ENCODE measurements at places on chromosomes 13 and 19. TPM values are rescaled to one million over a fixed set of nuclear protein-coding genes. Genes with fewer than 3 reads are reported as not detected.

The ESD gene
- total RNA-seq = 145 TPM

The KEAP1 gene
- total RNA-seq = 78.1 TPM

The GAPDHS gene
- total RNA-seq = not detected

The ZNF98 gene
- not detected for total RNA-seq

The IQCN gene
- 0.47 TPM for total RNA-seq

The EBI3 gene
- 1.7 TPM for total RNA-seq

The TNNI3 gene
- 0.58 TPM for total RNA-seq

The PTH2 gene
- total RNA-seq = not detected

The ZNF540 gene
- 0.60 TPM for total RNA-seq

The ZNF468 gene
- total RNA-seq = 8.2 TPM

The SCAMP4 gene
- total RNA-seq = 102 TPM

The ZNF723 gene
- not detected for total RNA-seq

The SLC10A2 gene
- total RNA-seq = not detected

The BBC3 gene
- total RNA-seq = 10.7 TPM

The CGB3 gene
- total RNA-seq = not detected

The ZNF229 gene
- total RNA-seq = 3.7 TPM

The PTGIR gene
- 12.9 TPM for total RNA-seq

The P2RY11 gene
- 3.9 TPM for total RNA-seq

The NLRP5 gene
- total RNA-seq = not detected

The ZNF324B gene
- 6.2 TPM for total RNA-seq

The CACNG7 gene
- total RNA-seq = 3.7 TPM

The LRRC63 gene
- total RNA-seq = not detected

The CYP4F11 gene
- not detected for total RNA-seq

The SLC25A15 gene
- 10.6 TPM for total RNA-seq

The PGLYRP2 gene
- total RNA-seq = not detected
